Activated CD4-positive, CD25-positive, alpha-beta regulatory T cell treated with anti-CD3 and anti-CD28 coated beads, Interleukin-2, amount 50 U/mL, for 16 hours (primary cell): ENCODE measurements at places on chromosomes 3 and 15.

DNA sequence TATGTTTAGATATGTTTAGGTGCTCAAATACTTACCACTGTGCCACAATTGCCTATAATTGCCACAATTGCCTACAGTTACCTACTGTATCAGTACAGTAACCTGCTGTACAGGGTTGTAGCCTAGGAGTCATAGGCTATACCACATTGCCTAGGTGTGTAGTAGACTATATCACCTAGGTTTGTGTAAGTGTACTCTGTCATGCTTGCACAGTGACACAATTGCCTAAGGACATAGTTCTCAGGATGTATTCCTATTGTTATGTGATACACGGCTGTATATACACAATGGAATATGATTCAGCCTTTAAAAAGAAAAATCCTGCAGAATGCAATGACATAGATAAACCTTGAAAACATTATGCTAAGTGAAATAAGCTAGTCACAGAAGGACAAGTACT lies 264.8 kb downstream of the RAP2B start:
- no peak for DNase-seq

DNA sequence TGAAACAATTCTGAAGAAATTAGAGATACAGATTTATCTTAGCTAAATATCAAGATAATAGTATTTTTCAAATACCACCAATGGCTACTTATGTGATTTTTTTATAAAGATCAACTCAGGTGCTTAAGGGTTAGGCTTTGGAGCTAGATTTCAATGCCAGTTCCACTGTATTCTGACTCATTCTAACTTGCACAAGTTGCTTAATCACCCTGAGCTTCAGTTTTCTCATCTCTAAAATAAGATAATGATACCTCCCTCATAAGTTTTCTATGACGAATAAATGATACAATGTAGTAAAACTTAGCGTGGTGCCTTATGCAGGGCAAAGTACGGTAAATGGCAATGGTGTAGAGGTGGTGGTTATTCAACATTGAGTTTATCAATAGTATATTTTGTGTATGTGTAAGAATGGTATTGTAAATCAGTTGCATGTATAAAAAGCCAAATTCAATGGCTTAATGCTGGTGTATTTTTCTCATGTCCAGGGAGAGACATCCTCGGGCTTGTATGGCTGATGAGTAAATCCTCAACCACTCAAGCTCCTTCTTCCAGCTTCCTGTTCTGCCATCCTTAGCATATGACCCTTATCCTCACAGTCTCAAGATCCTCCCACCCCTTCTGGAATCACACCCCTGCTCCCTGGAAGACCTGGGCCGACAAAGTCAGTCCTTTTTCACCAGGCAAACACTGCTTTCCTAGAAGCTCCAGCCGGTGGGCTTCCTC lies 505.9 kb upstream of the CFAP20DC start:
- DNase-seq, result no peak

DNA sequence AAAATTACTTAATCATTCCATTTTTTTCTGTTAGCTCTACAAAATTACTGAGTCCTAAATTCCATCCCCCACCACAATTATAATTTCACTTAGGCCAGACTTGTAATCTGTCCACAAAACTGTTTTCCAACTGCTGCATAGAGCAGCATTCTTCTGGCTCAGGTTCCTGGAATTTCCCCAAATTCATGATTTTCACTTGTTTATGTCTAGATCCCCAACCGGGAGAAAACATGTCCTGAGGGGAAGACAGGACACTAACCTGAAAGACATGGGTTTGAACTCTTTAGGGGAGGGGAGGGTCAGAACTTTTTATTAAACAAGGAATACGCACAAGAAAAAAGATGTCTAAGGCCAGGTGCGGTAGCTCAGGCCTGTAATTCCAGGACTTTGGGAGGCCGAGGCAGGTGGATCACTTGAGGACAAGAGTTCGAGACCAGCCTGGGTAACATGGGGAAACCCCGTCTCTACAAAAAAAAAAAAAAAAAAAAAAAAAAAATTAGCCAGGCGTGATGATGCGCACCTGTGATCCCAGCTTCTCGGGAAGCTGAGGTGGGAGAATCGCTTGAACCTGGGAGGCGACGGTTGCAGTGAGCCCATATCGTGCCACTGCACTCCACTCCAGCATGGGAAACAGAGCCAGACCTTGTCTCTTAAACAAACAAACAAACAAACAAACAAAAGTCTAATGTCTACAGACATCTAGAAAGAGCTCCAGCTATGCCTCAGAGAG lies 1.5 kb downstream of the ETFA start:
- DNase-seq, result no peak

DNA sequence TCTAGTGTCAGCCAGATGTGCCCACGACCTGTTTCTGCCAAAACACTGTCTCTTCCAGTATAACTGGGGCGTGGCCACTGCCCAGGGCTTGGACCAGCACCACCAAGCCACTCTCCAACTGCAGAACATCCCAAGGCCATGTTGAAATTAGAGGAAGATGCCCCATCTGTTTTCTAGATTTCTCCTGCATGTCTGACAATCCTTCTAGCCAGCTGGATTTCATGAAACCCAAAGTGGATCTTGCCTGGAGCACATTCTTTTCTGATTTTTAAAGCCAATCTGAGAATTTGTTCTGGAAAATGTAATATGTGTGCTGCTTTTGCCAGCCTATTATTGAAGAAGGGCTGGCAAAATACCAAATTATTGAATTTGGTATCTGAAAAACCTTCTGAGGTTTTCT lies 182.5 kb downstream of the SLCO3A1 start:
- no peak for DNase-seq

DNA sequence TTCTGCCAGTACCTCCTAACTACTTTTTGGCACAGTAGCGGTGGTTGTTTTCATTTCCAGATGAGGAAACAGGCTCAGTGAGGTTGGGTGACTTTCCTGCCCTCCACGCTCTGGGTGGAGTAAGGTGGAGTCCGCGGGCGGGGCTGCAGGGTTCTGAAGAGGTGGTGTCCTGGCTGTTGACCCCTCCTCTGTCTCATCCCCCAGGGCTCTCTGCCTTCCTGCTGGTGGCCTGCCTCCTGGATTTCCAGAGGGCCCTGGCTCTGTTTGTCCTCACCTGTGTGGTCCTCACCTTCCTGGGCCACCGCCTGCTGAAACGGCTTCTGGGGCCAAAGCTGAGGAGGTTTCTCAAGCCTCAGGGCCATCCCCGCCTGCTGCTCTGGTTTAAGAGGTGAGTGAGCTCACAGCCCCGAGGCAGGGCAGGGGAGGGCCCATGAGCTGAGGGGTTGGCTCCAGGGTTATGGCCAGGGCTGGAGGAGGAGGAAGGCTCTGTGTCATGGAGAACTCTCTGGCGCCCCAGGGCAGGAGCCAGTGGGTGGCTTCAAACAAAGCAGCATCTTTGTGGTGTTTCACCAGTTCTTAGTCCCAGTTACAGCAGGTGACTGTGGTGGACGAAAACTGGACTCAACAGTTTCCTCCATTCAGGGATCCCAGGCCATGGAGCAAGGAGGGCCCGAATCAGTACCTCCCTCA lies 10.4 kb downstream of the SLC28A1 start:
- no peak for DNase-seq

- no peak for DNase-seq
Observed at GRCh38 chr3:170714122-170714521, 128.2 kb upstream of the SLC7A14 start.

DNA sequence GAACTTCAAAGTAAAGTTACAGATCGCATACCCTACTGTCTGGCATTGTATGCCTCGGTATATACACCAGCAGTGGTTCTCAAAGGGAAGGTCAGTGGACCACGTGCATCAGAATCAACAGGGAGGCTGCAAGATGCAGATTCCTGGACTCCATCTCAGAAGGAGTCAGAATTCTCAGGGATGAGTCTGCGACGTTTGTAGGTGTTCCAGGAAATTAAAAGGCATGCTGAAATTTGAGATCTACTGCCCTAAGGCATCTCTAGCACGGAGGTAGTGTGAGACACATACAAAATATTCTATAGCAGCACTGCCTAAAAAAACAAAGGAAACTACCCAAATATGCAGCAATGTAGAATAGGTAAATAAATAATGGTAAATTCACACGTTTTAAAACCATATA lies 136.8 kb upstream of the BNIP2 start:
- DNase-seq, result no peak

- DNase-seq, result no peak
Observed at GRCh38 chr15:28994142-28994830, 108.5 kb downstream of the APBA2 start.

DNA sequence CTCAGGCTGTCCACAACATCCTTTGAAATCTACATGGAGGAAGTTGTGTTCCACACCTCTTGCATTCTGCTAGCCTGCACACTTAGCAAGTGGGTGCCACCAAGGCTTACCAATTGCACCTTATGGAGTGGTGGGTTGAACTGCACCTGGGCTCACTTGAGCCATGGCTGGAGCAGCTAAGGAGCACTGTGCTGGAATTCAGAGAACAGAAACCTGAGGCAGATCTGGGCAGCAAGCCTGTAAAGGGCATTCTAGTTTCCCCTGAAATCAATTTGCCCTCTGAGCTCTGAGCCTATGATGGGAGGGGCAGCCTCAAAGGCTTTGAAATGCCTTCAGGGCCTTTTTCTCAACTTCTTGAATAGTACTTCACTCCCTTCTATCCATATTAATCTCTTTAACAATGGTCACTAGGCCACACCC lies 18.0 kb downstream of the BTLA start:
- DNase-seq, result no peak

- DNase-seq, result no peak
Observed at GRCh38 chr3:54845551-54845950, 82.3 kb downstream of the LRTM1 start.

DNA sequence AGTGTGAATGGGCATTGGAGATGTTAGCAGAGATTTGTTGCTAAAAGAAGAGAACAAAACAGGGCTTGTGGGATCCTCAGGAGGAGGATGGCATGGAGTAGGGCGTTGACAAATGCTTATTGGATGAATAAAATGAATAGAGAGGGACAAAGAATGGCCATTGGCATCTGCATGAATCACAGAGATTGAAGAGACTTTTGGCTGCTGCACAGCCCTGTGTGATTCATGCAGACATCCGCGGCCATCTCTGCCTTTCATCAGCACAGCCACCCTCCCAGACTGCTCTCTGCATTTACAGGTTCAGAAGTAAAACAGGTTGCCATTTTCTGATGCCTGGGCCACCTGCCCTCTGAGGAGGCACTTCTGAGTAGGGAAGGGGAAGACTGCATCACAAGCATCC lies 397.9 kb downstream of the EPHB1 start:
- no peak for DNase-seq

DNA sequence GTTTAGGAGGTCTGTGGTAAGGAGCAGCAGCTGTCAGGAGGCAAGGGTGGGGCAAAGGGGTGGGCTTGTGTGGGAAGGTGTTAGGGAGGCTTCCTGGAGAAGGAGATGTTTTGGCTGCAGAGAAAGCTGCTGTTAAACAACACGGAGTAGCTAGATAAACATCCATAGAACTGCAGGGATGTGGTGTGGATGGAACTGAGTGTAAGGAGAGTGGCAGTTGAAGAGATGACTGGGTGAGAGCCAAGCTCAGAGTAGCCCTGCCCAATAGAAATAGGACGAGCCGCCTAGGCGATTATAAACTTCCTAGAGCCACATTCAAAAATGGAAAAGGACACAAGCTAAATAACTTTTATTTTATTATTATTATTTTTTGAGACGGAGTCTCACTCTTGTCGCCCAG lies 19.9 kb downstream of the RPLP1 start:
- DNase-seq, result no peak

DNA sequence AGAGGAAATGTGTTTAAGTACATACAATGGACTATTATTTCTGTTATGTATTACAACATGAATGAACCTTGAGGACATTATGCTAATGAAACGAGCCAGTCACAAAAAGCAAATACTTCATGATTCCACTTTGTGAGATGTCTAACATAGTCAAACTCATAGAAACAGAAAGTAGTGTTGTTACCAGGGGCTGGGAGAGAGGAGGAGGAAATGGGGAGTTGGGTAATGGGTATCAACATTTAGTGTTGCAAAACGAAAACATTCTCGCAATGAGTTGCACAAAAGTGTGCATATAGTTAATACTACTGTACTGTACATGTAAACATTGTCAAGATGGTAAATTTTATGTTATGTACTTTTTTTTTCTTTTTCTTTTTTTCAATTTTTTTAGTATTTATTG lies 194.3 kb downstream of the IL5RA start:
- no peak for DNase-seq

DNA sequence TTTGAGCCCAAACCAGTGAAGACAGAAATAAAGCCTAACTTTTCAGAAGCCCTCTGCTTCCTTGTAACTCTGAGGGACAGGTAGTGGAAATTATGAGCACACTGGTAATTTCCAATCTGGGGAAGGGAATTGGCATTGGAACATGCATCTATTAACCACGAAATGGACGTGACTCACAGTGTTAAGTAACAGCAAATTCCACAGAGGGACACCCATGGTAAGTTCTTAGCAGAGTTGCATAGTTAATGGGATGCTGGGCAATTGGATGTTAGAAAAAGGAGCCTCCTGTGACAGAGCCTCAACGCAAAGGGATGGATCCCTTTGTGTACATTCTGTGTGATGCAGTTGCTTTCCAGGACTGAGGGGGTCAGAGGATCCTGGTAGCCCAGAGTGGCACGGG lies 168.6 kb downstream of the SEMA6D start:
- no peak for DNase-seq

DNA sequence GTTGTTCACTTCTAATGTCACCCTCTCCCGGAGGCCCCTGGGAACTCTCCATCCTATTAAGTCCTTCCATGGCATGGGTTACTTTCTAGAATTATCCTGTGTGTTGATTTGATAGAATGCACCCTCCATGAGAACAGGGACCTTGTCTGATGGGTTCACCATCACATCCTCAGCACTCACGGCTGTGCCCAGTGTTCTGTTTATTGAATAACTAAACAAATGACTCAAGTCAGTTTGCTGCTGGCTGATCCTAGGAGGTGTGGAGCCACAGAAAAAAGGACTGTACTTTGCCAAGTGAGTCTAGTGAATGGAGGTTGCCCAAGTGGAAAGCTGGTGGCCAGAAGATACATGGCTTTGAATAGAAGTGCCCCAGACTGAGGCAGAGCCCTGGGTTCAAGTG lies 48.5 kb upstream of the RAB6B start:
- DNase-seq, result no peak

GRCh38 chr3:30299674-30300385 lies 306.6 kb upstream of the TGFBR2 start:
- no peak for DNase-seq
